ENCODE measurements at places on chromosomes 13 and 19. TPM values are rescaled to one million over a fixed set of nuclear protein-coding genes. Genes with fewer than 3 reads are reported as not detected.

- H3K36me3 ChIP-seq: peaks cover 57% of the 10 kb centered on the region
- no peak for DNase-seq
- no peaks in the 10 kb centered on the region for H3K27me3 ChIP-seq
- no peaks in the 10 kb centered on the region for H3K4me1 ChIP-seq
These were observed 8.5 kb downstream of the TMTC4 start for GRCh38 chr13:100666124-100666523.

DNA sequence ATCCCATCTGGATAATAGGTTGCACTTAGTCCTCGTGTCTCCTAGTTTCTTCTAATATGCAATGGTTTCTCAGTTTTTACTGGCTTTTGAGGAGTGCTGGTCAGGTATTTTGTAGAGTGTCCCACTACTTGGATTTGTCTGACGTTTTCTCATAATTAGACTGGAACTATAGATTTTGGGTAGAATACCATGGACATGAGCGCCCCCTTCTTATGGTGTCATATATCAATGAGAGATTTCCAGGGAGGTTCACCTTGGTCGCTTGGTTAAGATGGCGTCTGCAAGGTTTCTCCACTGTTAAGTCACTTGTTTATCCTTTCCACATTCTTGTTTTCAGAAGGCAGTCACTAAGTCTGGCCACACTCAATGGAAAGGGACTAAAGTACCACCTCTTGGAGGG lies 6.7 kb downstream of the SOHLH2 start:
- H3K27me3 ChIP-seq: no peaks in the 10 kb centered on the region
- H3K4me3 ChIP-seq: no peak overlapping the region
- H3K36me3 ChIP-seq: no peaks in the 10 kb centered on the region
- no peak overlapping the region for H3K27ac ChIP-seq
- no peaks in the 10 kb centered on the region for H3K4me1 ChIP-seq
- no peak for DNase-seq

GRCh38 chr13:43484432-43485225 lies 302.1 kb downstream of the ENOX1 start:
- H3K27me3 ChIP-seq: no peaks in the 10 kb centered on the region
- H3K4me1 ChIP-seq: no peaks in the 10 kb centered on the region
- no peaks in the 10 kb centered on the region for H3K36me3 ChIP-seq

DNA sequence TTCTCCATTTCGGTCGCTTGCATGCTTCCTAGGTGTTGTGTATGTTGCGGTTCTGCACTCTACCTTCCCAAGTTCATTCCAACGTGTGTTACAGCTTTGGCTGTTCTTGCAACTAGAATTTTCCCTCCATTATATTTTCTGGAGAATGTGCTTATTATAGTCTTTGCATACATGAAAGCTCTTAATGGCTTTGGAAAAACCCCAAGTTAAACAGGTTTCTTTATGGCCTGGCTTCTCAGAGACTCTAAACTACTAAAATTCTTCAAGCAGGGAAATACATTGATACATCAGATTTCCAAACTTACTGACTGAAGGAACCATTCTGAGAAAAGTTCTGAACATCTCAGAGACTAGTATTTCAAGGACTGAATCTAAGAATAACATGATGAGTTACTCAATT lies 11.9 kb downstream of the MIPEP start:
- peaks cover 11% of the 10 kb centered on the region for H3K36me3 ChIP-seq
- H3K27ac ChIP-seq: no peak overlapping the region
- no peak for DNase-seq
- no peaks in the 10 kb centered on the region for H3K27me3 ChIP-seq
- H3K4me1 ChIP-seq: no peaks in the 10 kb centered on the region

- H3K4me1 ChIP-seq: no peaks in the 10 kb centered on the region
- H3K27me3 ChIP-seq: no peaks in the 10 kb centered on the region
- no peak for DNase-seq
- H3K27ac ChIP-seq: no peak overlapping the region
- H3K36me3 ChIP-seq: no peaks in the 10 kb centered on the region
These were observed 158.2 kb downstream of the NALCN start for GRCh38 chr13:101258071-101258470.

GRCh38 chr19:729965-730668 lies 20.8 kb upstream of the MISP start:
- H3K36me3 ChIP-seq: no peaks in the 10 kb centered on the region
- H3K4me3 ChIP-seq: no peak overlapping the region
- H3K4me1 ChIP-seq: no peaks in the 10 kb centered on the region
- no peak overlapping the region for H3K27ac ChIP-seq
- no peak for DNase-seq
- H3K27me3 ChIP-seq: no peaks in the 10 kb centered on the region

GRCh38 chr19:36113894-36114720 lies 568 bp downstream of the POLR2I start:
- peak overlapping the region; percentile 85 for H3K27ac ChIP-seq
- peak overlapping the region; percentile 77 for H3K4me3 ChIP-seq
- no peak for DNase-seq
- peaks cover 12% of the 10 kb centered on the region for H3K4me1 ChIP-seq
- H3K36me3 ChIP-seq: peaks cover 28% of the 10 kb centered on the region
- H3K27me3 ChIP-seq: no peaks in the 10 kb centered on the region

DNA sequence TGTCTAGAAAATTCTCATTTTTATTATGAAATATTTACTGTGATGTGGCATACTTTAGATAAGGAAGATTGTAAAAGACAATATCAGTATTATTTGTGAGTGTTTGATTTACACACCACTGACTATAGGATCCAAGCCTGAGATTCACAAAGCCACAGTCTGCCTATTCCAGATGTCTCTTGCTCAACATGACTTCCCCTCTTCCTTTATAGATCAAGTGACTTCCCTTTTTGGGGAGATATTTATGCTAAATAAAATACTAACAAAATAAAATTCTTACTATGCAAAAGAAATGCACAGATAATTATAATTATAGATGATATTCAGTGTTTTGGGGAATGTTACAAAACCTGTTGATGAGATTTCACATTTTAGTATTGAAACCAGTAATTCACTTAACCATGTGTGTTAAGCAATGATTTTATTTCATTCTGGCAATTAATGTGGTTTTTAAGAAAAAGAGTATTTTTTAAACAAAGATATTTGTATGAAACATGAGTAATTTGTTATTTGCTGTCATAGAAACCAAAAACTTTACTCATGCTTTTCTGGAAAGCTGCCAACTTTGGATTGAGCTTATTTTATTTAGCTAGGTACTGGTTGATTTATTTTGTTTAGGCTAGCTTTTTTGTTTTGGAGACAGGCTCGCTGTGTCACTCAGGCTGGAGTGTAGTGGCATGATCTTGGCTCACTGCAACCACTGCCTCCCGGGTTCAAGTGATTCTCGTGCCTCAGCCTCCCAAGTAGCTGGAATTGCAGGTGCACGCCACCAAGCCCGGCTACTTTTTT lies 13.7 kb upstream of the GPR183 start:
- DNase-seq: no peak
- peaks cover 4% of the 10 kb centered on the region for H3K36me3 ChIP-seq
- no peaks in the 10 kb centered on the region for H3K27me3 ChIP-seq
- H3K4me1 ChIP-seq: peaks cover 24% of the 10 kb centered on the region

GRCh38 chr19:8208922-8209461 lies at the start of gene CERS4:
TSS of gene CERS4 (plus strand) at chr19:8209370. CDS start at chr19:8251077, 41,707 bp downstream.
- peaks cover 10% of the 10 kb centered on the region for H3K4me1 ChIP-seq
- no peaks in the 10 kb centered on the region for H3K27me3 ChIP-seq
- H3K27ac ChIP-seq: peak within 1 kb of the TSS; percentile 85
- DNase-seq: peak; percentile 90

DNA sequence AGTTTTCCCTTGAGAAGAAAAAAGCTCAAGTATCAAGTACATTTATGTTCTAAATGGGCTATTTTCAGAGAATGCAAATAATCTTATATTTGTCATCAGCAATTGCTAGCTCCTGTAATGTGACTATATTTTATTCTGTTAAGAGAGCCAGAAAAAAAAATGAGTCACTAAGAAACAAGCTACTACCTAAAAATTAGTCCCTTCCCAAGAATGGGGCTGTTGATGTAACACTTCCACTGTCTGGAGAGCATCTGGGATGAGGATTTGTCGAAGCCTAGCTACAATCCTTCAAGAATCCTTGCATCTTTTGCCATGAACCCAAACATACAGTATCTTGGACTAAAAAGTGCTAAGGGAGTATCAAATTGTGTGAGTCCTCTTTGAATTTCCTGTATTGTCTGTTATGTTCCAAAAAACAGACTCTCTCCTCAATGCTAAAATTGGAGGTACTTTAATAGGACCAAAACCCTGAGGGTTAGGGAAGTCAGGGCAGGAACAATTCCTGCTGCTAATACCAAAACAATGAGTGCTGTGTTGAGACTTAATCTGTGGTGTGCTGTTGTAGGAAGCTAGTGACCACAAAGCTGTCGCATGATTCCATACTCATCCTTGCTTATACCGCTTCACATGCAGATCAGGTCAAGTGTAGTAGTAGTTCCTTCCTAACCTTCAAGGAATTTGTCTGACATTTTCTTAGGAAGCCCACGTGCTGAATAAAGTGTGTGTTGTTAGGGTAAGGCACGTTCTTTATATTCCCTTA lies 4.9 kb upstream of the ZC3H13 start:
- no peaks in the 10 kb centered on the region for H3K36me3 ChIP-seq
- no peak overlapping the region for H3K27ac ChIP-seq
- no peaks in the 10 kb centered on the region for H3K27me3 ChIP-seq
- no peaks in the 10 kb centered on the region for H3K4me1 ChIP-seq
- H3K4me3 ChIP-seq: no peak overlapping the region
- no peak for DNase-seq

DNA sequence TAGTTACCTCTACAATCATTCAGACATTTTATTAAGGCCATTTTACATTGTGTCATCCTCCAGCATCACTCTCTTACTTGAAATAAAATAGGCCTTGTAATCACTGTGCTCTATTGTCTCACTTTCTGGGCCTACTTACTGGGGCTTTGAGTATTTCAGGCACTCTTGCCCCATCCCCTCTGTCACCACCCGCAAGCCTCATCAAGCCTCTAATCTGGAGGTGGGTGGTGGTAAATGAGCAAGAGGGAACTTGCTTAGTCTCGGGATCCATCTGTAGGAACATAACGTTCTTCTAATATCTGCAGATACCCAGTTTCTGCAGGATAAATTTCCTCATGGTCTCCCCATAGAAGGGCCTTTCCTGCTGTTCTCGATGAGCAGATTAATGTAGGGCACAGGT lies 19.4 kb upstream of the GPR18 start:
- H3K27me3 ChIP-seq: no peaks in the 10 kb centered on the region
- no peaks in the 10 kb centered on the region for H3K36me3 ChIP-seq
- no peak overlapping the region for H3K4me3 ChIP-seq
- H3K4me1 ChIP-seq: peaks cover 31% of the 10 kb centered on the region
- no peak overlapping the region for H3K27ac ChIP-seq
- peak; percentile 68 for DNase-seq

- H3K27ac ChIP-seq: peak overlapping the region; percentile 55
- H3K27me3 ChIP-seq: no peaks in the 10 kb centered on the region
- peaks cover 22% of the 10 kb centered on the region for H3K4me1 ChIP-seq
- DNase-seq: no peak
These were observed 2.9 kb downstream of the MFSD12 start for GRCh38 chr19:3554254-3555083.

GRCh38 chr19:4379383-4380253 lies 20.7 kb downstream of the SH3GL1 start:
- H3K4me1 ChIP-seq: peaks cover 57% of the 10 kb centered on the region
- peak overlapping the region; percentile 82 for H3K27ac ChIP-seq
- H3K27me3 ChIP-seq: no peaks in the 10 kb centered on the region

DNA sequence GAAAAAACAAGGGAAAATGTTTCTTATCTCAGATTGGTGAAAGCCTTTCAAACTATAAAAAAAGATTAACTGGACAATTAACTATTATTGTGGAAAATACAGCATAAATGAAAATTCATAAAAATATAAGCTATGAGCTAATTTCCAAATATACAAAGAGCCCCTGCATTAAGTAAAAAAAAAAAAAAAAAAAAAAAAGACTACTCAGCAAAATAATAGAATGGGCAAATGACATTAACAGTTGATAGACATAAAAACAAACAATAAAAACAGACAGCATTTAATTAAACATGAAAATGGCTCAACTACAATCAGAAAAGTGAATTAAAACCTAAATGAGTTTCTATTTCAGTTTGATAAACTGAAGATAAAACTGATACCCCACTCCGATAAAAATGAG lies 77.5 kb downstream of the RBM26 start:
- H3K27me3 ChIP-seq: no peaks in the 10 kb centered on the region
- no peak for DNase-seq
- peaks cover 47% of the 10 kb centered on the region for H3K36me3 ChIP-seq

- peaks cover 55% of the 10 kb centered on the region for H3K4me1 ChIP-seq
- no peaks in the 10 kb centered on the region for H3K27me3 ChIP-seq
- DNase-seq: no peak
- no peaks in the 10 kb centered on the region for H3K36me3 ChIP-seq
These were observed 68.2 kb downstream of the ARHGAP35 start for GRCh38 chr19:46928951-46929350.

DNA sequence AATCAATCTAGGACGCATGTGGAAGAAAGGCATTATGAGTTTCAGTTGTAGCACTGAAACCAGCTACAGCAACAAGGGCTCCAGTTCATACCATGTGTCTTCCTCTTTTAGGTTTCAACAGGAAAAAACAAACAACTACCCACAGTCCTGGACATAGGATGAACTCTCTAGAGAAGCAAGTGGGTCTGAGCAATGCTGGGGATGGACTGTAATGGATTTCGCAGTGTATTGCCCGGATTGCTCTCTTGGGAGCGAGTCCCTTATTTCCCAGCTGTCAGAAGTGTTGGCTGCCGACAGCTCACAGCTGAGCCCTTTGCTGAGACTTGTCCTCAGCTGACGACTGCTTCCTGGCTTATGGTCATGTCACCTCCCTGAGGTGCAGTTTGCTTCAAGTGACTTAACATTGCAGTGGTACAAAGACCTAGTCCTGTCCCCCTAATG lies 12.1 kb upstream of the MYCBP2 start:
- H3K4me3 ChIP-seq: no peak overlapping the region
- H3K27me3 ChIP-seq: no peaks in the 10 kb centered on the region
- no peak for DNase-seq
- no peak overlapping the region for H3K27ac ChIP-seq
- H3K4me1 ChIP-seq: no peaks in the 10 kb centered on the region

- H3K27ac ChIP-seq: no peak overlapping the region
- peak; percentile 35 for DNase-seq
- H3K4me3 ChIP-seq: no peak overlapping the region
- H3K36me3 ChIP-seq: no peaks in the 10 kb centered on the region
- H3K4me1 ChIP-seq: no peaks in the 10 kb centered on the region
- H3K27me3 ChIP-seq: peaks cover 8% of the 10 kb centered on the region
These were observed 292.4 kb downstream of the TEX29 start for GRCh38 chr13:111612886-111613285.

GRCh38 chr13:46369506-46370277 lies 17.4 kb downstream of the RUBCNL start:
- H3K27me3 ChIP-seq: no peaks in the 10 kb centered on the region
- no peaks in the 10 kb centered on the region for H3K36me3 ChIP-seq
- peak overlapping the region; percentile 73 for H3K27ac ChIP-seq
- H3K4me1 ChIP-seq: peaks cover 15% of the 10 kb centered on the region

Gene WDR87
- not detected for total RNA-seq

Gene TMEM272
- total RNA-seq: not detected

Gene FGF21
- not detected for total RNA-seq

Gene BCAM
- total RNA-seq: 280 TPM
